ENCODE measurements at places on chromosomes 12 and 14.

DNA sequence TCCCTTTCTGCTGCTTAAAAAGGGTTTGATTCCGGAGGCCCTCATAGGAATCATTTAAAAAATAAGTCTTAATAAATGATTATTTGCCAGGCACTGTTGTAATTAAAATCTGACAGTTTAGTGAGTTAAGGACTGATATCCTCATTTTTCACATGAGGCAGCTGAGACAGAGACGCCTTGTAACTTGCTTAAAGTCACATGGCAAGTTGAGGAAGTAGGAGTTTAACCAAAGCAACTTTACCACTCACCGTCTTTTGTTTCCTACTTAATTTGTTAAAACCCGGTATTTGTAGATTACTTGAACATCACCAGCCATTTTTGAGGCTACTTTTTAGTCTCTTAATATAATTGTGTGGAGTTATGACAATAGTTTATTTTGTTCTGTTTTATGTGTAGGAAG, 2.4 kb downstream of the TIGAR start:
- DNase-seq: no peak

DNA sequence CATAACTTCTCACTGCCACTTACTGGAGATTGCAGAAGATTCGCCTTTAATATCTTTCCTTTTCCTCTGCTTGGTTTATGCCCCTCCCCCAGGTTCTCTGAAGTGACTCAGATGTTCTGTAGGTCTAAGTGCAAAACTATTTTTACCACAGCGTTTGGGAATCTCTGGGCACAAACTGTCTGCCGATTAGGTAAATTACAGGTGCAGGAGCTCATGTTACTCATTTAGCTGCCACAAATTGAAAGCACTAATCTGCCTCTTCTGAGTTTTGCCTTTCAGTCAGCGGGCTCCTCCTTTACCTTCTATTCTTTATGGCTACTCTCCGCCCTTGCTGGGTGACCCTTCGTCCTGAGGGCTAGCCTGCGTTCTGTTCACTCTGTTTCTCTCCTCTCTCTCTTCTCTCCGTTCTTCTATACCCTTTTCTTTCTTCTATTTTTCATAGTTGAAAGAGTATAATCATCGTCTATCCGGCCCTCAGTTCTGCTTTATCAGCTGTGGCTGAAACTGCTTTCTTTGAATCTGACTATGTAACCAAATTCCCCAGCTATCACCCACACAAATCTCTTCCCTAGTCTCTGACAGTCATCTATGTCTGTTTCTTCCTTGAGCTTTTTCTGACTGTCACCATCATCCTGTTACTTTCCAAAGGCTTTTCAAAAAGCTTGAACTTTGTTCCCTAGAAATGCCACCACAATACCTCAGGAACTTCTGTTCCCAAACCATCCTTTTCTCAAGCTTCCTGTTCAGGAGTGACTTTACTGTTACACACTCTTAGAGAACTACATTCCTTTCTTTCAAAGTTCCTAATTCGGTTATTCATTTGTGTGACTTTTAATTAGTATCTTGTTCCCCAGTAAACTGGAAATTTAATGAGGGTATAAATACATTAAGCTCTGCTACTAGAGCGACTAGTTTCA, 4.3 kb upstream of the MYF6 start:
- no peak for DNase-seq

GRCh38 chr14:33809396-33809981, 141.4 kb downstream of the EGLN3 start:
- no peak for DNase-seq

- no peak for DNase-seq
Measured at GRCh38 chr12:8987685-8988084, 1.7 kb upstream of the KLRG1 start.

- DNase-seq: no peak
Measured at GRCh38 chr12:26157001-26157400, 32.2 kb upstream of the BHLHE41 start.

- DNase-seq: no peak
Measured at GRCh38 chr12:108642269-108642870, 8.7 kb upstream of the SELPLG start.

DNA sequence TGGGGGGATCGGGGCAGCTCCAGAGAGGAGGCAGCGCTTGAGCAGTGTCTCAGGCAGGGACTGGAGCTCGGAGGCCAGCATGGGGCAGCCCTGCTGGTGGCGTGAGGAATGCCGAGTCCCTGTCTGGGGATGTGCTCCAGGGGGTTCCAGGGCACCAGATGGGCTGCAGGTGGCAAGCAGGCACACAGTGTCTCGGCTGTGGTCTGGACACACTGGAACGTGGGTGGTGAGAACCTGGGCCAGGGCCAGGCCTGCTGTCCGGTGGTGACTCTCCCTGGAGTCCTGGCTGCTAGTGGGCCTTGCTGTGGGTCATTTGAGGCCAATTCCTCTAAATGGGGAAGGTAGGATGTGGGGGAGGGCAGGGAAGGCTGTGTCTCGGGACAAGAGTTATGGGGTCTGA, 199.4 kb upstream of the RTL1 start:
- no peak for DNase-seq

- DNase-seq: no peak
Measured at GRCh38 chr14:42141328-42141727, 534.7 kb downstream of the LRFN5 start.
